Neural crest cell (in vitro differentiated cells): ENCODE measurements at places on chromosomes 2 and 18. TPM values are rescaled to one million over a fixed set of nuclear protein-coding genes. Genes with fewer than 3 reads are reported as not detected.

The CEBPZOS gene
- total RNA-seq = not detected in 2 replicates

The TTR gene
- not detected in 2 replicates for total RNA-seq

DNA sequence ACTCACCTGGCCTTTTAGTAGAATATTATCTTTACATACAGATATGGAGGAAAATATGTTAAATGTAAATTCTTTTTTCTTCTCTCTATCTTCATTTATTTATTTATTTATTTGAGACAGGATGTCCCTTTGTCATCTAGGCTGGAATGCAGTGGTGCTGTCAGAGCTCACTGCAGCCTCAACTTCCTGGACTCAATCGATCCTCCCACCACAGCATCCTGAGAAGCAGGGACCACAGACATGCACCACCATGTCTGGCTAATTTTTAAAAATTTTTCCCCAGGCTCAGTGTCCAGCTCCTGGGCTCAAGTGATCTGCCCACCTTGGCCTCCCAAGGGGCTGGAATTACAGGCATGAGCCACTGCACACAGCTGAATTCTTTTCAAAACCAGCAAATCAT lies 20.3 kb downstream of the KYNU start:
- DNase-seq = no peak

DNA sequence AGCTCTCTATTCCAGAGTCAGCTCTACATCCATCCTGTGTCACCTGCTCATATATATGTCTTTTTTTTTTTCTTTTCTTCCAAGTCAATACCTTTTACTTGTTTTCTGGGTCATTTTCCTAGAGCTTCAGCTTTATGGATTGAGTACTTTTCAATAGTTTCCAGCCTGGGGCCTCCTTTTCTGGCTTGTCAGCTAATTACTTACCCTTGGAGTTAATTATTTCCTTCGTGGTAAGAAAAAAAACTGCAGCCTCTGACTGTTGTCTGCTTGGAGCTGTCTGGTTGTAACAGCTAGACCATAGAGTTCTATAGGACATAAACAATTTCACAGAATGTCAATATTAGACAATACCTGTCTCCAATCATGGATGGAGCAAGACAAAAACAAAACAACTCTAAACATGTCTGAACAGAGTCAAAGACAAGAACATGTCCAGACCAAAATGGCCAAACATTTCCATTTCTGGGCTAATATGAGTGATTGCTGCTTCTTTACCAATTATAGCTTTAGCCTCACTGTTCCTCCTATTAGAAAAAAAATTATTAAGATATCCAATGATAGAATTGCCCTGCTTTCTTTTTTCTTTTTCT lies 643.1 kb downstream of the SLC4A3 start:
- DNase-seq = no peak

GRCh38 chr2:229270551-229271410 lies at the start of gene PID1:
Gene PID1 (minus strand): TSS chr2:229271287. CDS start chr2:229271043, 244 bp downstream.
- DNase-seq = peak; percentile 9
